ENCODE measurements at places on chromosomes 16 and 17.

- DNase-seq, result no peak
Observed at GRCh38 chr16:50201787-50202186, 48.7 kb downstream of the TENT4B start.

GRCh38 chr17:55520402-55520801, 9.2 kb upstream of the SMIM36 start:
- DNase-seq, result no peak

DNA sequence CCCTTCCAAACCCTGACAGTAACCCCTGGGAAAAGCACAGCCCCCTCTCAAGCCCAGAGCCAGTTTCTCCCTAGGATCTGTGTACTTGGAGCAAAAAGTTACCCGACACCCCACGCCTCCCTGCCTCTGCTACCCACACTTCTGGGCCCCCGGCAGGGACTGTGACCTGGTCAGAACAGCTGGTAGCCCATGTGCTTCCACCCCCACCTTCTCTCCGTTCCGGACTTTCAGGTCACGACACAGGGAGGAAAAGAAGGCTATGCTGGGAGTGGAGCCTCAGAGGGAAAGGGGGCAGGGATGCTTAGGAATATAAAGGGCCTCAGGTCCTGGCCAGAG, 6.4 kb downstream of the PPY start:
- no peak for DNase-seq

GRCh38 chr16:68065716-68066305, 19.4 kb upstream of the NFATC3 start:
- DNase-seq, result peak; percentile 69

GRCh38 chr16:14559809-14560241, 70.2 kb downstream of the PARN start:
- DNase-seq, result no peak

GRCh38 chr17:1560858-1561355, 1.7 kb downstream of the PITPNA start:
- no peak for DNase-seq

- DNase-seq, result no peak
Observed at GRCh38 chr17:65393514-65393913, 167.9 kb downstream of the AXIN2 start.

DNA sequence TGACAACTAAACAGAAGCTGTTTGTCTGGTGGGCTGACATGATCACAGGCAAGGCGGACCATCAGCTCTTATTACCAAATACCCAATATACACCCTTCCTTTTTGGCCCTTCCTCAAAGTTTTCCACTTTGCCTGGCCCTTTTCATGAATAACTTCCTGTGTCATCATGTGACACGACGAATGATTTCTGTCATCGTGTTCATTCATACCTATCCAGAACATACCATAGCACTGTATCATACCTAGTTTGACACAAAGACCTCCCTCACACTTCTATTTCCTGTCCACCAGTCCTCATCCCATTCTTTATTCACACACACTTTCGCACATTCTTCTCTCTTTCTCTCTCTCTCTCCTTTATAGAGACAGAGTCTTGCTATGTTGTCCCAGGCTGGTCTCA, 131.8 kb downstream of the STX8 start:
- DNase-seq, result no peak

- no peak for DNase-seq
Observed at GRCh38 chr16:4548124-4548523, 8.0 kb upstream of the C16orf96 start.

GRCh38 chr16:86585821-86586611, 7.7 kb downstream of the FOXL1 start:
- peak; percentile 84 for DNase-seq

GRCh38 chr17:305090-305976, 47.3 kb downstream of the RPH3AL start:
- no peak for DNase-seq

- DNase-seq, result no peak
Observed at GRCh38 chr17:65876985-65877384, 314.9 kb downstream of the CEP112 start.

DNA sequence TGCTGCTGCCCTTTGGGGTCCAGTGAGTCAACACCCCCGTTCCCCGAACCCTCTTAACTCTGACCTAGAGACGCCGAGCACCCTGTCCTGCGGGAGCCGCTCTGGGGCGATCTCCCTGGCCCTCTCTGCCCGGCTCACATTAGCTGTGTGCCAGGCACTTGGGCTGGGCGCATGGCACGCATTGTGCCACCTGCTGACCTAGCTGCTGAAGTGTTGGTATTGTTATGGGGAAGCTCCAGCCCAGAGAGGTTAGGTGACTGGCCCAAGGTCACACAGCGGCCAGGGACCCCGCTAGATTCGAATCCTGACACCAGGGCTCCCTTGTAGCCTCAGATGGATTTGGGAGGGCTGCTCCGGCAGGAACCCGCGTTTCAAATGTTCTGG, 1.1 kb downstream of the HSD17B1 start:
- no peak for DNase-seq

DNA sequence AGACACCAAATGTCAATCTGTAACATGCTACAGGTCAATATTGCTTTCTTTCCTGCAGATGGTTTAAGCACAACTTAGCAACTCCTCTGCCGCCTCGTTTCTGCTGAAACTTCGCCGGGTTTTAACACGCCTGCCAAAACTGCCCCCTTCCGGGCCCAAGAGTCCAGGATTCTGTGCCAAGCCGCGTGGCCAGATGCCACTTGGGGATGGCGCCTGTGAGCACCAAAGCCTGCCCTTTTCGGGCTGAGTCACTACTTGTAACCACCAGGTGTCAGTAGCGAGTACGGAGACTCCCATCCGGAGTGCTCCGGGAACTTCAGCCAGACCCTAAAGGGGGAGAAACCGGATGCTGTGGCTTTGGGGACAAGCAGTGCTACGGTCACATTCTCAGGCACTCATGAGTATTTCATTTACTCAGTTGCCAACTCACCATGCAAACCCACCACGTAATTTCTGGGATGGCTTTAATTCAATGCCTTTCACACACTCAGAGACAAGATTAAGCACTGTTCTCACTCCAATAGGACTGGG, 7.8 kb downstream of the PMP22 start:
- no peak for DNase-seq

GRCh38 chr17:7655541-7655840, 4.8 kb downstream of the ATP1B2 start:
- DNase-seq, result no peak

DNA sequence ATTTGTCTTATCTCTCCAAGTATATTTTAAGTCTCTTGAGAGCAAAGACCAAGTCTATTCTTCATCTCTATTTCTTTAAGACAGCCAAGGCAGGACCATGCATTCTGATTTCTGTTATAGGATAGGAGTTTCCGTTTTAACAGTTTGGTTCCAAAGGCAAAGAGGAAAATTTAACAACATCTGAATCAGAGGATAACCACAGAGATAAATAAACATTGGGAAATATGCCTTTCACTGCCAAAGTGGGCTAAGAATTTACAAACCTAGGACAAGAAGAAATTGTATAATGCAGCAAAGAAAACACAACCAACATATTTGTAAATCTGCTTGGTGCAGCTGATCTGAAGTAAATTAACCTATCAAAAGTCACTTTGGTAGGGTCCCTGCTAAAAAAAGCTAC, 37.7 kb downstream of the USP32 start:
- peak; percentile 59 for DNase-seq

DNA sequence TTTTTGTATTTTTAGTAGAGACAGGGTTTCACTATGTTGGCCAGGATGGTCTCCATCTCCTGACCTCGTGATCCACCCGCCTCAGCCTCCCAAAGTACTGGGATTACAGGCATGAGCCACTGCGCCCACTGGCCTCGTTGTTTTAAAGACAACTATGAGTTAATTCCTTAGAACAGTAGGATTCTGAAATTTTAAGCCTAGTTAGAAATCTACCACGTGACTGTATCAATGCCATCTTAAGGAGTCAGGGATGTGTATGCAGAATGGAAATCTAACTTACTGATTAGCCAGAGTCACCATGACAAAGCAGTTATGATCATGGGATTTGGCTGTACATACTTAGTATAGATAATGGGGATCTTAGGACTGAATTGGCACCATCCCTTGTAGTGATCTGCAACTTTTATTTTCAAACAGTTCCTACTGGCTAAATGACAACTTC, 2.8 kb downstream of the CEP20 start:
- DNase-seq, result no peak

DNA sequence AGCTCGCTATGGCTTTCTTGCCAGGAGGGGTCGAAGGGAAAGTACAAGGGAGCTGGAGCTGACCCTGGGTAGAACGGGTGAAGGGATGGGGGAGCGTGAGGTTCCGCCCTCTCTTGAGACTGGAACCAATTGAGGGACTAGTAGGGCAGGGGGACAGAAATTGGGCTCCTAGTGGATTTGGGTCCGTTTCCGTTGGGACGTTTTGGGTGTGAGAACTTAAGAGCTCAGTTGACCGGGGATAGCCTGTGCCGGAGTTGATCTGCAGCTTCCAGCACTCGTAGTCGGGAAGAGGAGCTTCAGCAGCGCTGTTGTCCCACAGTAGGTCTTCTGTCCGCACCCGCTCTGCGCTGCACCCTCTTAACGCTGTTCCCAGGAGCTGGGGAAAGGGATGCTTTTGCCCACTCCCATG, 481 bp downstream of the CNTROB start:
- DNase-seq, result no peak

DNA sequence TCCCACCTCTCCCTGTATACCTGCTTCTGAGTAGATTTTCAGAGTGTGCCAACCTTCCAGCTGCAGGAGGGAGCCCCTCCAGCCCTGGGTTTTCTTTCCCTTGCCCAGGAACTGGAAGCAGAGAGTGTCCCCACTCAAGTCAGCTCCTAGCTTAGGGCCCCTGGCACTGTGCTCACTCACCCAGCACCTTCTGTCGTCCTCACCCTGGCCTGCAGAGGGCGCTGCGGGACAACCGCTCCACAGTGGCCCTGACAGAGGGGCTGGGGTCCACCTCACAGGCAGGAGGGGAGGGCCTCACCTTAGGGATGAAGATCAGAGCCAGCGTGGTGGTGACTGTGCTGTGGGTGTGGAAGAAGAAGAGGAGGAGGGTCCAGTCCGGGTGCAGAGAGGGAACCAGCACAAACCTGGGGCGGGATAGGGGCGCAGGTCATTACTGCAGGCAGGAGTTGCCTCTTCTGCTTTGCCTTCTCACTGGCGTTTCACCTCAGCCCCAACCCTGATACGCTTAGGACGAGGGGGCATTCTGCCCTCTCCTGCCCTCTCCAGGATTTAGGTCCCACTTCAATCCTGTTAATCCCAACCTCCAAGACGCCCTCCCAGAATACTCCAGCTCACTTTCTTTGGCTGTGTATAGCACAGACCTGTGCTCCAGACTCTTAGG, 10.0 kb downstream of the GPR179 start:
- DNase-seq, result no peak

GRCh38 chr16:78648517-78648916, 549.1 kb downstream of the WWOX start:
- DNase-seq, result no peak

DNA sequence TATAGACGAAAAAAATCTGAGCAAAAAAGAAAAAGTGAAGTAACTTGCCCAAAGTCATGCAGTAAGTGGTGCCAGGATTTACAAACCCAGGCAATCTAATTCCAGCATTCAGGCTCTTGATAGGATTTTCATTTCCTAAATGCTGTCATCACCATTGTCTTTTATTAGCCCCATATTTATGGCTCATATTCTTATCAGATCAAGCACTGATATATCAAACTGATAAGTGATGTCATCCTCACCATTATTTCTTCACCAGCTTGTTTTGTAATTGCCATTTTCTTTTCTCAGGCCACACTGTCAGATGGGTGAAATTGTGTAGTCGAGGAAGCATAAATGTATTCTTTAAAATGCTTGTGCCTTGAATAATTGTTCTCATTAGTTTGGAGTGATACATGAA, 1.3 kb downstream of the RAD51C start:
- DNase-seq, result no peak

GRCh38 chr16:68287276-68288251, 23.2 kb downstream of the SLC7A6OS start:
- peak; percentile 40 for DNase-seq

- no peak for DNase-seq
Observed at GRCh38 chr16:79004309-79004708, 596.2 kb downstream of the MAF start.

DNA sequence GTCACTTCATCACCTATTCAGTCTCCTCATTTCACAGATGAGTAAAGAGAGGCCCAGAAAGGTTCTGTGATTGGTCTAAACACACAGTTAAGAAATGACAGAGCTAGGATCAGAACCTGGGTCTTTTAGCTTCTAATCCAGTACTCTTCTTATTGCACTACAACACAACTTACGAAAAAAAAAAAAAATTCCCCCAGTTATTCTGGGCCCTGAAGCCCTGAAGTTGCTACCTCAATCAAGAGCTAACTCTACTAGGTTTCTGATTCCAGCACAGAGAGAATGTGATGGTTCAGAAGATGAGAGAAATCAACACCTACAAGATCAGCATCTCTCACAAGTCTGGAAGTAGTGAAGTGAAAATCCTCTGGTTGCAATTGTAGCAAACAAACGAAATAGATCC, 37.3 kb downstream of the GRB7 start:
- DNase-seq, result no peak

- no peak for DNase-seq
Observed at GRCh38 chr16:29743475-29743826, 2.3 kb downstream of the C16orf54 start.

- no peak for DNase-seq
Observed at GRCh38 chr16:10120953-10121352, 61.3 kb downstream of the GRIN2A start.

DNA sequence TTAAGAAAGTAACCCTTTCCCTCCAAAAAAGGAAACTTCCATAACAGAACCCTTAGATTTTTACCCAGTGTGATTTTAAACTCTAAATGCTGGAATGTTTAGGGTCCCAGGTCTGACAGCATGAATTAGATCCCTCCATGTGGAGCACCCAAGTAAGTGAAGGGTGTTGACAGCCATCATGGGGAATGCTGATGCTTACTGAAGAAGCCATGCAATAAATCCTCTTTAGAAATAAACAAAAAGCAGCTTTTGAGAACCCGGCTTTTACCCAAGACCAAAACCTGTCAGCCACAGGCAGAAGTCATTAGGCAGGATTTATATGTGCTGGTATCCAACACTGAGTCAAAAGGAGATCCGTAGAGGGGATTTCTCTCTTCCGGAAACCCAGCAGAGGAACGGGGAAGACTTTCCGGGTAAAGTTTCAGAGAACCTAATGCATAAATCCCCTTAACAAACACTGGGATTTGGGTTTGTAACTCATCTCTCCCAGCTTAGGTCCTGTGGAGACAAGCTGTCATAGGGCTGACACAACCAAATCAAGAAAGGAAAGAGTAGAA, 287.5 kb downstream of the IRX3 start:
- DNase-seq, result no peak

DNA sequence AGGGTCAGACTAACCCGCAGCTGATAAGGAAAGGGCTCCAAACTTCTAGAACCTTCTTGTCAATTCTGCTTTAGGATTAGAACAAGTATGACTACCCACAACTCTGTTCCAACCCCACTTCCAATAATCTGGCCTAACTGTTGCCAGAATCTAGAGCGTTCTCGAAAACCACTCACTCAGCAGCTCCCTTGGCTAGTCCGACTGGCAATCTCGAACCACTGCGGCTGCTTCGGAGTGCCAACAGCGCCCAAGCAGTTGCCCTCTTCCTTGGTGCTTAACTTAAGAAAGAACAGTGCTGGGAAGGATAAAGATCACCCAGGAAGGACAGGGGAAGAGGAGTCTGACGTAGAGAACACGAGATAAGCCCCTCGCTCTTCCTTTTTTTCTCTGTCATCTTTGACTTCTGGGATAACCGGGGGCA, 818 bp downstream of the DNAJC7 start:
- DNase-seq, result no peak

GRCh38 chr17:42118545-42118944, 2.6 kb downstream of the KAT2A start:
- no peak for DNase-seq

- DNase-seq, result no peak
Observed at GRCh38 chr17:64165347-64165746, 35.4 kb upstream of the ERN1 start.

GRCh38 chr17:27303734-27304133, 9.8 kb downstream of the WSB1 start:
- no peak for DNase-seq

Measured in AG04449 (cell line).